ENCODE measurements at places on chromosomes 3 and 15.
A peak's percentile ranks its signal among the peaks of the same experiment; 100 is the strongest.

DNA sequence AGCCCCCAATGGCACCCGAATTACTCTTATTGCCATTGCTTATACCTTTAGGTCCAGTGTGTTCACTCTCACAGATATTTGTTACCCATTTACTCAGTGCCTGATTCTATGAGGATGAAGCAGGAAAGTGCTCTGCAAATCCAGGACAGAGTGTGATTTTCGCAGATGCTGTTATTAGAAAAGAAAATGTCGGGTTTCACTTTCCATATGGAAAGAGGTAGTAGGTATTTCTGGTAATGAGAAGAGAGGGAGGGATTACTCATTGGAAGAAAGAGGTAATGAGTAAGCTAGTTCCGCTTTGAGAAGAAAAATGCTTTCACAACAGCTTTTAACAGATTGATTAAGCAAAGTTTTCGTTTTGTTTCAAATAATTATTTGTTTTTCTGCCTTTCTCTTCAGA, 336.3 kb upstream of the CFAP20DC start:
- no peak for DNase-seq

DNA sequence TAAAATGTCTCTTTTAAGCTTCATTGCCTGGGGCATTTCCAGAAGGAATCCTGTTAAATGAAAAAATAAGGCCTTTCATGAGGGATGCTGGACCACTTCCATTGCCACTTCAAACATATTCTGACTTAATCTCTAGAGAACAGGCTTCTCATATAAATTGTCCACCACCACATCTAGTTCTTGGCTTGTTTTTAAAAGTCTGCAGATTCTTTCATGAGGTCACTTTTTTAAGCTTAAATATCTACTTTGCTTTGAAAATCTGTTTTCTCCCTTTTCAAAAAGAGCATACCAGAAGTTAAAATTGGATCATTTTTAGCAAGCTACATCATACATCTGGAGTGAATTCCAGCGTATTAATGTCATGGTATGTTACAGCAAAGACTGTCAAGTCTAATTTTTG, 131.6 kb downstream of the C3orf70 start:
- peak; percentile 51 for DNase-seq

- no peak for DNase-seq
Measured at GRCh38 chr3:99471353-99472323, 166.8 kb upstream of the COL8A1 start.

- no peak for DNase-seq
Measured at GRCh38 chr3:71140477-71140876, 443.1 kb downstream of the FOXP1 start.

DNA sequence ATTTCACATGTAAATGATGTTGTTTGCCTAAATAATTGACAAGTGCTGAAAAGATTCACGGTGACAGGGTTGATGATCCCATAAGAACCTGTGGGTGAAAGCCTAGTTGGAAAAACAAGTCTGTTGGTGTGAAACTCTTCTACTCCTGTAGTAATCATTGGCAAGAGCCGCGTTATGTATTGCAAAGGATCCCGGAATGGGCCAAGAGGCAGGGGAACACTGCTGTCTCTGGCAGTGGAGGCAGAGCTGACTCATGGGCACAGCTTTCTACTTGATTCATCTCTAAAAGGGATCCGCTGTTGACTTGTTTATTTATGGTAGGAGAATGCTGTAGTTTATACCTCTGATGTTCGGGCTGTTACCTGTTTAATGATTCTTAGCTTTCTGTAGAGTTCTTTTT, 63.1 kb downstream of the MAP6D1 start:
- DNase-seq, result no peak

GRCh38 chr3:48636149-48636655, 941 bp upstream of the SLC26A6 start:
- DNase-seq, result peak; percentile 23

- DNase-seq, result no peak
Measured at GRCh38 chr15:101140697-101141065, 111.2 kb downstream of the CHSY1 start.

DNA sequence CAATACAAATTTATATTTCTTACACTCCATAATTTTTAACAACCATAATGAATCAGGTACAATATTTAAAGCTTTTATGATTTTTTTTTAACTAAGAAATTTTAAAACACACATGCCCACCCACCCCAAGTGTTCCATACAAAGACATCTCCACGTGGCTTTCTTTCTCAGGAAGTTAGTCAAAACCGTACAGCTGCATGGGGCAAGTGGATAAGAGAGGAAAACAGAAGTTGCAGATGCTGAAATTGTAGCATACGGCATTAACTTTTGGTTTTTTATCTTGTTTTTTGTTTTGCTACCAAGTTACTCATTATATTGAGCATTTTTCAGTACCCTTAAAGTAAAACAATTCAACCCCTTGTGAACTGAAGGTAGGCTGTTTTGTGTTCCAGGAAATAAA, 14.8 kb downstream of the GNB4 start:
- DNase-seq, result no peak

GRCh38 chr15:92392462-92392861, 1.2 kb upstream of the ST8SIA2 start:
- no peak for DNase-seq

- DNase-seq, result peak; percentile 22
Measured at GRCh38 chr15:92954578-92954977, 54.5 kb downstream of the CHD2 start.

DNA sequence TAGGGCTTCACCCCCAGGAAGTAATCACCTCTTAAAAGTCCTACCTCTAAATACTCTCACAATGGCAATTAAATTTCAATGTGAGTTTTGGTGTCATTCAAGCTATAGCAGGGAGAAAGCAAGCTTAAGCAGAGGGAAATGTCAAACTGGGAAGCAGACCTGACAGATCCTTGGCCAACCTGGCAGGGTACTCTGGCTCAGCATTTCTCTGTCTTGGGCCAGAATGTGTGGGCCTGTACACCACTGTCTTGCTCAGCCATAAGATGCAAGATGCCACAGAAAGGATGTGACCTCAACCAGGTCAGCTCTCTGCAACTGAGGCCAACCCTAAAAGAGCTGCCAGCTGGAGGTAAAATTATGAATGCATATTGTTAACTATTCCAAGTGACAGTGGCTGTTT, 130.6 kb upstream of the CMC1 start:
- DNase-seq, result no peak

GRCh38 chr3:194766845-194767244, 81.2 kb downstream of the FAM43A start:
- no peak for DNase-seq

GRCh38 chr15:38896647-38897046, 332.0 kb upstream of the RASGRP1 start:
- peak; percentile 51 for DNase-seq

- DNase-seq, result peak; percentile 19
Measured at GRCh38 chr3:134430174-134430573, 55.6 kb downstream of the ANAPC13 start.

DNA sequence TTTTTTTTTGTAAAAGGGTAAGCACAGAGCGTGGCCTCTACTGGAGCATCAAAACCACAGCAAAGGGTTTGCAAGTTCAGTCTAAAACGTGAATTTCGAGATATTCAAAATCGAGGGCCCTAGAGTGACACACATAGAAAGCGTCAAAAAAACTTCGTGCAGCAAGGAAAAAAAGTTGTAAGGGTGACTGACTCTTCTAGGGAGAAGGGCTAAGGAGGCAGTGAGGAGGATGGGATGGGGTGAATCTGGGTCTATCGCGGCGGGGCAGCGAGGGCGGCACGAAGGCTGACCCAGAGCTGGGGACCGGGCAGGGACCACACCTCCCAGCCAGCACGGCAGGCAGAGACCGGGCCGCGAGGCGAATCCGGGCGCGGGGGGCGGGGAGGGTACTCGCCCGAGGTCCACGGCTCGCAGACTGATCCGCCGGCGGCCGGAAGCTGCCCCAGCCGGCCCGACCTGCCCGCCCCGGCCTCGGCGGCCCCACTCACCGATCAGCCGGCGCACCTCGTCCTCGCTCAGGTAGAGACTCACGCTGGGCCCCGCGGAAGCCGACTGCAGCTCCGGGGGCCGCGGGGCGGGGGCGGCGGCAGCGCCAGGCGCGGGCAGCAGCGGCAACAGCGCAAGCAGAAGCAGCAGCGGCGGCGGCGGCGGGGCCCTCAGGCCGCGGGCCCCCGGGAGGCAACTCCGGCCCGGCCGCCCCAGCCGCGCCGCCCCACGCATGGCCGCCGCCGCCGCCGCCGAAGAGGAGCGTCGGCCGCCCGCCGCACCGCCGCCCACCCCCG, 533 bp downstream of the RYK start:
- DNase-seq, result peak; percentile 66

DNA sequence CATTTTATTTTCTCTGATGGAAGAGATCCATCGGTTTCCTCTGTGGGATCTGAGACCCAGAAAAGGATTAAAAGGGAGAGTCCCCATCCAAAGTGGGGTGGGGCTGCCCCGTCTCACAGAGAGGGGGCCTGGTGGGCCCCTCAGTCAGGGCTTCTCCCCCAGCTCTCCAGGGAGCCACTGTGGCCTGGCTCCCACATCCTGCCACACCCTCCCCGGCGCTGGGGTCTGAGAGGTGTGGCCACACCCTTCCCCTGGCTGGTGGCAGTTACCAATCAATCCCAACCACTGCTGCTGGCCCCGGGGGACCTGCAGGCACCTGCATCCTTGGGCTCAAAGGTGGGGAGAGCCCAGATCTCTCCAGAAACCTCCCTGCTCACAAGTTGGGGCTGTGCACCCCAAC, 161.8 kb upstream of the IQSEC1 start:
- no peak for DNase-seq

DNA sequence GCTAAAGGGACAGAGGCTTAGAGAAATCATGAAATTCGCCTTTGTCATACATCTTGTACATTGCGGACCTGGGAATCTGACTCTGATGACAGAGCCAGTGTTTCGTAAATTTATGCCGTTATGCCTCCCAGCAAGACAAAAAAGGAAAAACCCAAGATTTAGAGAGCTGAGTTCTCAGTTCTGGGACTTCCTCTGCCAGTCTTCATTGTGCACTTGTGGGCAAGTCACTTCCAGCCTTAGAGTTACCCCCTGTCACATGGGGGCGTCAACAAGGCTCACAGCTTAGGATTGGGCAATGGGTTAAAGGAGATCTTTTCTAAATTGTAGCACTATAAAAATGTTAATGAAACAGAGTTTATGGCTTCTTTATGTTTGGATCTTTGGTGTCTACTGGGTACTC, 41.9 kb upstream of the MITF start:
- no peak for DNase-seq

DNA sequence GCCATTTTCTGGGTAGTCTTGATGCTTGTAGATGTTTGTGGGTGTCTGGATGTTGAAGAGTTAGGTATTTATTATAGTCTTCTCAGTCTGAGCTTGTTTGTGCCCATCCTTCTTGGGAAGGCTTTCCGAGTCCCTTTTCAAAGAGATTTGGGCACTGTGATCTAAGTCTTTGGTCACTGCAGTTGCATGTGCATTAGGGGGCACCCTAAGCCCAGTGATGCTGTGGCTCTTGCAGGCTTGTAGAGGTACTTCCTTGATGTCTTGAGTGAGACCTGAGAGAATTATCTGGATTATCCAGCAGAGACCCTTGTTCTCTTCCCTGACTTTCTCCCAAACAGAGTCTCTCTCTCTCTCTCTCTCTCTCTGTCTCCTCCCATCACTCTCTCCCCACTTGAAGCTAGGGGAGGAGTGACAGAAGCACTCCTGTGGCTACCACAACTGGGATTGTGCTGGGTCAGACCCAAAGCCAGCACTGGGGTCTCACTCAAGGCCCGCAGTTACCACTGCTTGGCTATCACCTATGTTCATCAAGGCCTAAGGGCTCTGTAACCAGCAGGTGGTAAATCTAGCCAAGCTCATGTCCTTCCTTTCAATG, 68.5 kb downstream of the TMCO5A start:
- peak; percentile 81 for DNase-seq

GRCh38 chr3:46930166-46930944, 46.2 kb downstream of the CCDC12 start:
- peak; percentile 51 for DNase-seq

GRCh38 chr15:56241374-56242105, 2.1 kb downstream of the RFX7 start:
- DNase-seq, result peak; percentile 4

DNA sequence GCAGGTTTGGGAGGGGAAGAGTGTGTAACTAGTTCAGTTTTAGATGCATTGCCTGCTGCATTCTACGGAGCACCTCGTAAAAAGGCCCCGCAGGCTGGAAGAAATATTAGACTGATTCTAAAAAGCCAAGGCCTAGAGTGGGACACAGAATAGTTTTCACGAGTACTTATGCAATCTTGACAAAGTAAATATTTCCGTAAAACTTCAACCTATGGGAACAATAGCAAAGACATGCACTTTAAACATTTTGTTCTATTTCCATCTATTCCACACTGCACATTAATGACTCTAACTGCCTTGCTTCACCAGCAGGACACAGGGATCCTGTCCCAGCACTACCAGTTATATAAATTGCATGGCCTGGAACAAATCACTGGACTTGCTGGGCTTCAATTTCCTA, 260.0 kb downstream of the FOXP1 start:
- DNase-seq, result no peak

- DNase-seq, result no peak
Measured at GRCh38 chr15:92499731-92500530, 106.2 kb downstream of the ST8SIA2 start.

DNA sequence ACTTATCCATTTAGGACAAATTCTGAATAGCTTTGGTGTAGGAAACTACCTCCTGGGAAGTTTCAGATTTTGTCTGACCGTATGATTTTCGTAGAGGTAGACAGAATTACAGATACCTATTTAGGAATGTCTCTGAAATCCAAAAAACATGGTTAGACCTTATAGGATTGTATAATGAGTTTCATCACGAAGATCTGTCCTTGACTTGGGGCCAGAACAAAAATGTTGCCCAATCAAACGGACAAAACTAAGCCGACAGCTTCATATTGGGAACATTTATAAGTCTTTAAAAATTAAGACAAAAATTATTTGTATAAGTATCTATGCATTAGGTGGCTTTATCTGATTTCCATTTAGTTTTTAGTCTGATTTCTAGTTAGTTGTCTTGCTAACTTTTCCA, 32.6 kb downstream of the MNS1 start:
- DNase-seq, result no peak

- DNase-seq, result no peak
Measured at GRCh38 chr3:143064777-143065176, 54.8 kb upstream of the CHST2 start.

- DNase-seq, result peak; percentile 95
Measured at GRCh38 chr3:65575376-65575840, 463.3 kb downstream of the MAGI1 start.

DNA sequence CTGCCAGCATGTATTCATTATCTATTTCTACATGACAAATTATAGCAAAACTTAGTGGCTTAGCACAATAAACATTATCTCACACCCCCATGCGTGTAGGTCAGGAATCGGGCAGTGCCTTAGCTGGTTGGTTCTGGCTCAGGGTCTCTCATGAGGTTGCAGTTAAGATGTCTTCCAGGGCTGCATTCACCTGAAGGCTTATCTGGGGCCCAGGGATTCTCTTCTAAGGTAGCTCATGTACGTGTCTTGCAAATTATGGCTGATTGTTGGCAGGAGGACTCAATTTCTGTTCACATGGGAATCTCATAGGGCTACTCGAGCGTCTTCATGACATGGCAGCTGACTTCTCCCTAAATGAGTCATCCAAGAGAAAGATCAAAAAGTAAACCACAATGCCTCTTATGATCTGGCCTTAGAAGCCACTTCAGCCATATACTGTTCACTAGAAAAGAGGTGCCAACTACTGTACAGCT, 42.9 kb upstream of the TSC22D2 start:
- DNase-seq, result peak; percentile 78

GRCh38 chr3:113532698-113533533, 561 bp downstream of the SIDT1 start:
- DNase-seq, result peak; percentile 11

- DNase-seq, result peak; percentile 74
Measured at GRCh38 chr3:46812237-46812791, 50.9 kb downstream of the MYL3 start.

GRCh38 chr15:89211678-89212170, 9.7 kb downstream of the RLBP1 start:
- DNase-seq, result peak; percentile 23

Data from EH (cell line).